ENCODE measurements at places on chromosomes 1 and 21. TPM values are rescaled to one million over a fixed set of nuclear protein-coding genes. Genes with fewer than 3 reads are reported as not detected.

The RIIAD1 gene
- not detected for total RNA-seq

DNA sequence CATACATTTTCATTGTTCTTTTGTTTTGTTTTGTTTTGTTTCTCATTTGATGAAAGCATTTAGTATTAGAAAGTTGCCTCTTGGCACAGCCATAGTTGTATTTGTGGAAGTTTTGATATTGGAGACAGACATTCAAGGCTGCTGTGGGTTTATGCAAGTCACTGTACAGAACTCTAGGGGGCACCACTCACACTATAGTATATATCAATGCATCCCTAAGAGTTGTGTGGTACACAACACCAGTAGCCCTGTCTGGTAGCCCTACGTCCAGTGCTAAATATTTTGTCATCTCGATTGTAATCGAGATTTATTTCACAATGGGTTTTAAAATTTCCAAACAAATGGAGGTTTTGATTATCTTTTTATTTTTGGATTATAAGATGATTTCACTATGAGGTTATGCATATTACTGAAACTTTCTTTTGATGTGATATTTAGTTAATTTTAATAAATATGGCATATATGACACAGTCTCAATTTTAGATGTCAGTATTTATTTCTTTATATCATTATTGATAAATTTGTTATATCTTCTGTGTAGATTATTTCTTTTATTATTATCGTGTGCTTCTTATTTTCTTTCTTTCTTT, 112.2 kb downstream of the NR5A2 start:
- no peaks in the 10 kb centered on the region for H3K4me1 ChIP-seq
- H3K27ac ChIP-seq, result no peak overlapping the region
- DNase-seq, result no peak
- no peaks in the 10 kb centered on the region for H3K36me3 ChIP-seq

The GPR37L1 gene
- total RNA-seq, result 0.13 TPM

- H3K36me3 ChIP-seq, result no peaks in the 10 kb centered on the region
- no peaks in the 10 kb centered on the region for H3K4me1 ChIP-seq
- H3K4me3 ChIP-seq, result no peak overlapping the region
- H3K27me3 ChIP-seq, result no peaks in the 10 kb centered on the region
- H3K27ac ChIP-seq, result no peak overlapping the region
Measured at GRCh38 chr1:60044881-60045280, 28.7 kb downstream of the C1orf87 start.

DNA sequence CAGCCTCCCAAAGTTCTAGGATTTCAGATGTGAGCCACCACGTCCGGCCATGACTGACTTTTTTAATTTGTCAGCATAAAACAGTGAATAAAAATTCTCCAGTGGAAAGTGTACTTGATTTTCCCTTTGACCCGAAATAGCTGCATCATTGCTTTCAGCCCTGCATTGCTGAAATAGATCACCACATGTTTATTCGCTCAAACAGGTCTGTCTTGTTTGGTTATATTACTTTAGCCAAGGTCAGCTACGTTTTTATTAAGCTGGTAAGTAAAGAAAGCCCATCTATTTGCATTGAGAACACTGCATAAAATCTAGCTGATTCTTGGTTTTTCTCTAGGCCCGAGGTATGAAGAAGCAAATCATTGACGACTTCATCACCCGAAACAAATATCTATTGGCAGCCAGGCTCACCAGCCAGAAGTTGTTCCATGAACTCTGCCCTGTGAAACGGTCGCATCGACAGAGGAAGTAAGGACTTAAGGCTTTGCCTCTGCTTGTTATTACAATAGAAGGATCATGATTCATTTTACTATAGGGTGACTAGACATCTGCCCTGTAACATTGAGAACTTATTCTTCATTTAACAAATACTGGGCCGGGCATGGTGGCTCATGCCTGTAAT, 25.6 kb downstream of the AGMAT start:
- H3K4me3 ChIP-seq, result no peak overlapping the region
- H3K36me3 ChIP-seq, result peaks cover 21% of the 10 kb centered on the region
- DNase-seq, result no peak
- no peaks in the 10 kb centered on the region for H3K4me1 ChIP-seq

- no peaks in the 10 kb centered on the region for H3K36me3 ChIP-seq
- no peak for DNase-seq
- H3K4me3 ChIP-seq, result no peak overlapping the region
- peaks cover 11% of the 10 kb centered on the region for H3K4me1 ChIP-seq
Measured at GRCh38 chr1:59016390-59016789, 232.5 kb upstream of the JUN start.

DNA sequence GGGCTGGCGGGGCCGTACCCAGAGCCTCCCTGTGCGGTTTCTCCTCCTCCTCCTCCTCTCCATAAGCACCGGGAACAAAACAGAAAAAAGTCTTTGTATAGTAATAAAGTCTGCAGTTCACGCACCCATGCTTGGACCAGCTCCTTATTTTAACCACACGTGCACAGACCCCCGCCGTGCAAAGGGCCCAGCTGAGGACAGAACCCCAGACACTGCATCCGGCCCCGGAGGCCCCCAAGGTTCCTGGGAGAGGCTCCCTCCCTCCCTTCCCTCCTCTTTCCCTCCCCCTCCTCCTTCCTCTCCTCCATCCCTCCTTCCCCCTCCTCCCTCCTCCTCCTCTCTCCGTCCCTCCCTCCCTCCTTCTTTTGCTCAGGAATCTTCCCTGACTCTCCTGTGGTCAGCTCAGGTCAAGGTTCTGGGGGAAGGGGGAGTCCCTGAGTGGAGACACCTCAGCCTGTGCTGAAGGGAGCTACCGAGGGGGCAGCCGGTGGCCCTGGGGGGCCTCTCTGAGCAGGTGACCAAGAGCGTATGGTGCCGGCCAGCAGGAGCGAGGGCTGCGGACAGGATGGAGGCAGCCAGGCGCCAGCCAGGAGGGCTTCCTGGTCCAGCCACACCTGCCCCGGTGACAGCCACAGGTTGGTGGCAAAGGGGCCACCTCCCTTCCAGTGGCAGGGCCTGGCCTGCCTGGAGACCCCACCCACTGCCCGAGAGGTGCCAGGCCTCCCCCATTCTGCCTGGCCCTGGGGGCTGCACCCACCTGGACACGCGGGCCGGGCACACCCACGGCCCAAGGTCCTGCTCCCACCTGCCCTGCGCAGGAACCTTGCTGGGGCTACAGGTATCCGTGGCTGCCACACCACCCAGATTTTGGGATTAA, 3.2 kb upstream of the TTLL10 start:
- no peaks in the 10 kb centered on the region for H3K27me3 ChIP-seq
- no peaks in the 10 kb centered on the region for H3K36me3 ChIP-seq
- DNase-seq, result no peak
- no peak overlapping the region for H3K4me3 ChIP-seq
- H3K4me1 ChIP-seq, result peaks cover 5% of the 10 kb centered on the region
- H3K27ac ChIP-seq, result no peak overlapping the region

The CHRM3 gene
- 5.0 TPM for total RNA-seq

The CLDN19 gene
- 9.7 TPM for total RNA-seq

- no peak overlapping the region for H3K27ac ChIP-seq
- H3K4me1 ChIP-seq, result peaks cover 28% of the 10 kb centered on the region
- peaks cover 2% of the 10 kb centered on the region for H3K36me3 ChIP-seq
- H3K27me3 ChIP-seq, result no peaks in the 10 kb centered on the region
- DNase-seq, result no peak
- H3K4me3 ChIP-seq, result no peak overlapping the region
Measured at GRCh38 chr1:32338637-32339145, 2.7 kb upstream of the MARCKSL1 start.

- no peaks in the 10 kb centered on the region for H3K4me1 ChIP-seq
- H3K4me3 ChIP-seq, result no peak overlapping the region
- H3K27ac ChIP-seq, result no peak overlapping the region
- no peaks in the 10 kb centered on the region for H3K27me3 ChIP-seq
- no peak for DNase-seq
Measured at GRCh38 chr1:31912839-31913239, 25.3 kb downstream of the PTP4A2 start.

GRCh38 chr1:217036757-217037156, 313.5 kb upstream of the ESRRG start:
- H3K27me3 ChIP-seq, result no peaks in the 10 kb centered on the region
- H3K27ac ChIP-seq, result no peak overlapping the region
- no peaks in the 10 kb centered on the region for H3K36me3 ChIP-seq
- no peak for DNase-seq
- H3K4me1 ChIP-seq, result no peaks in the 10 kb centered on the region

GRCh38 chr1:42937141-42937696, 21.4 kb downstream of the SLC2A1 start:
- peaks cover 87% of the 10 kb centered on the region for H3K36me3 ChIP-seq
- no peaks in the 10 kb centered on the region for H3K27me3 ChIP-seq
- H3K4me3 ChIP-seq, result no peak overlapping the region

- no peak overlapping the region for H3K27ac ChIP-seq
- no peak for DNase-seq
- H3K4me3 ChIP-seq, result no peak overlapping the region
- H3K27me3 ChIP-seq, result no peaks in the 10 kb centered on the region
- H3K36me3 ChIP-seq, result no peaks in the 10 kb centered on the region
Measured at GRCh38 chr1:57796616-57797015, 372.8 kb upstream of the DAB1 start.

DNA sequence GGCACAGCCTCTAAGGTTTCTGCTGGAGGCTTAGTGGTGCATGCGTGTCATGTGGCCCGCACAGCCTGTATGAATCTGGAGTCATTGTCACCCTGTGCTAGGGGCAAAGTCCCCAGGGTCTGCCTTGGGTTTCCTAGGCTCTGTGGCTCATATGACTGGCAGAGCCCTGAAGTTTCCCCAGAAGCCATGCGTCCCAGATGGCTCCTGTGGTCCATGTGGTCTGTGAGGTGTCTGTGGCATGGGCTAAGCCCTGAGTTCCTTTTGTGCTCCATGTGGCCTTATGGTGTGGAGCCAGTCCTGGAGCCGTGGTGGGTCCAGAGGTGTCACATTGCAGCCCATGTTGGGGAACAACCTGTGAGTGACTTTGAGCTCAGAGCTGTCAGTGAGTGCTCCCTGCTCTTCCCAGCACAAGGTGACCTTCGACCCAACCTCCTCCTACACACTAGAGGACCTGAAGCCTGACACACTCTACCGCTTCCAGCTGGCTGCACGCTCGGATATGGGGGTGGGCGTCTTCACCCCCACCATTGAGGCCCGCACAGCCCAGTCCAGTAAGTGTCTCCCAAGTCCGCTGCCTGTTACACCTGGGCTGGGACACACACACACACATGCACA, 57.8 kb upstream of the KDM4A start:
- H3K27ac ChIP-seq, result no peak overlapping the region
- no peak overlapping the region for H3K4me3 ChIP-seq
- H3K4me1 ChIP-seq, result no peaks in the 10 kb centered on the region
- peaks cover 38% of the 10 kb centered on the region for H3K36me3 ChIP-seq

The MRAP gene
- not detected for total RNA-seq

The MPZ gene
- 6.1 TPM for total RNA-seq

The YOD1 gene
- 11.8 TPM for total RNA-seq

The KCNQ4 gene
- total RNA-seq, result 3.5 TPM

The OR6N1 gene
- total RNA-seq, result not detected

GRCh38 chr1:12052008-12052573, 11.0 kb upstream of the TNFRSF8 start:
- H3K36me3 ChIP-seq, result no peaks in the 10 kb centered on the region
- DNase-seq, result no peak
- peaks cover 2% of the 10 kb centered on the region for H3K4me1 ChIP-seq
- no peaks in the 10 kb centered on the region for H3K27me3 ChIP-seq
